ENCODE measurements at places on chromosomes 5 and 9. TPM values are rescaled to one million over a fixed set of nuclear protein-coding genes. Genes with fewer than 3 reads are reported as not detected.

DNA sequence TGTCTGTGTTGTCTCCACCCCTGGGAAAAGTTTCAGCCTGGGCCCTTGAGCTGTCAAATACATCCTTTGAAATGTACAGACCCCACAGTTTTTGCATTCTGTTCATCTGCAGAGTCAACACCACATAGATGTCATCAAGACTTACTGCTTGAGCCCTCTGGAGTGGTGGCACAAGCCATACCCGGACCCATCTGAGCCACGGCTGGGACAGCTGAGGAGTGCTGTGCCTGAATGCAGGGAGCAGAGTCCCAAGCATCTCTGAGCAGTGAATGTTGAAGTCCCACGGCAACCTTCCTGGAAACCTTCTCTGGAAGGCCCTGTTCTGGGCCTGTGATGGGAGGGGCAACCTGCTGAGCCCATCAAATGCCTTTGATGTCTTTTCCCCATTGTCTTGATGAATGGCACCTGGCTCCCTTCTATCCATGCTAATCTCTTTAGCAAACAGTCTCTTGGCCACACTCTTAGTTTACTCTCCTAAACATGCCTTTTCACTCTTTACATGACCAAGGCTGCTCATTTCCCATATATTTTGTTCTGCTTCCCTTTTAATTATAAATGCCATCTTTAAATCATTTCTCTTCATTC lies 92.5 kb downstream of the ATPSCKMT start:
- no peak overlapping the region for H3K4me3 ChIP-seq

The PLAC8L1 gene
- total RNA-seq, result 0.97 TPM

- no peaks in the 10 kb centered on the region for H3K4me1 ChIP-seq
- DNase-seq, result no peak
- H3K27ac ChIP-seq, result no peak overlapping the region
- H3K36me3 ChIP-seq, result peaks cover 54% of the 10 kb centered on the region
- H3K27me3 ChIP-seq, result no peaks in the 10 kb centered on the region
Measured at GRCh38 chr9:132609829-132610228, 27.4 kb downstream of the BARHL1 start.

The GARIN3 gene
- total RNA-seq, result not detected

DNA sequence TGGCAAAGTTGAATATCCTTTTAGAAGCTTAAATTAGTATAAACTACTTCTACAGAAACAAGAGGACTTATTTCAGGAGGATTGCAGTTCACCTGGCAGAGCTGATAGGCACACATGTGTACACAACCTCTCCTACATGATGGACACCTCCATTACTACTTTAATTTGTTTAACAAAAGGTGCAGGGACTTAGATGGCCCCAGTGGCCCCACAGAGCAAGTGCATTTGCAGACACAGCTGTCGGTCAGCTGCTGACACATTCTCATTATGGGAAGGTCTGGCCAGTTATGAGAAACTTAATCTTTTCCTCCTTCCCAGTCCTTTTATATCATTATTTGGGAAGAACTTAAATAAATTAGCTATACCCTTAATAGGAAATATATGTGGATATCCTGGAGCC lies 28.3 kb downstream of the TDRD7 start:
- no peaks in the 10 kb centered on the region for H3K4me1 ChIP-seq
- H3K36me3 ChIP-seq, result peaks cover 8% of the 10 kb centered on the region
- H3K4me3 ChIP-seq, result no peak overlapping the region
- no peaks in the 10 kb centered on the region for H3K27me3 ChIP-seq

- DNase-seq, result no peak
- no peaks in the 10 kb centered on the region for H3K27me3 ChIP-seq
- H3K27ac ChIP-seq, result peak overlapping the region; percentile 50
- H3K36me3 ChIP-seq, result peaks cover 27% of the 10 kb centered on the region
- peaks cover 56% of the 10 kb centered on the region for H3K4me1 ChIP-seq
Measured at GRCh38 chr9:12808569-12808968, 33.7 kb downstream of the LURAP1L start.

- peaks cover 7% of the 10 kb centered on the region for H3K27me3 ChIP-seq
- no peaks in the 10 kb centered on the region for H3K36me3 ChIP-seq
- no peak overlapping the region for H3K4me3 ChIP-seq
- DNase-seq, result no peak
- H3K27ac ChIP-seq, result no peak overlapping the region
Measured at GRCh38 chr5:20498926-20499325, 510.9 kb upstream of the CDH18 start.

- no peaks in the 10 kb centered on the region for H3K36me3 ChIP-seq
- H3K4me3 ChIP-seq, result no peak overlapping the region
- peaks cover 9% of the 10 kb centered on the region for H3K4me1 ChIP-seq
- H3K27ac ChIP-seq, result no peak overlapping the region
- DNase-seq, result no peak
Measured at GRCh38 chr5:14016549-14016948, 72.1 kb upstream of the DNAH5 start.

- H3K4me3 ChIP-seq, result no peak overlapping the region
- H3K27ac ChIP-seq, result no peak overlapping the region
- H3K27me3 ChIP-seq, result no peaks in the 10 kb centered on the region
- no peak for DNase-seq
Measured at GRCh38 chr5:139063664-139064054, 134.5 kb downstream of the SIL1 start.

The GABRA6 gene
- total RNA-seq, result not detected

The PRRX2 gene
- 4.9 TPM for total RNA-seq

DNA sequence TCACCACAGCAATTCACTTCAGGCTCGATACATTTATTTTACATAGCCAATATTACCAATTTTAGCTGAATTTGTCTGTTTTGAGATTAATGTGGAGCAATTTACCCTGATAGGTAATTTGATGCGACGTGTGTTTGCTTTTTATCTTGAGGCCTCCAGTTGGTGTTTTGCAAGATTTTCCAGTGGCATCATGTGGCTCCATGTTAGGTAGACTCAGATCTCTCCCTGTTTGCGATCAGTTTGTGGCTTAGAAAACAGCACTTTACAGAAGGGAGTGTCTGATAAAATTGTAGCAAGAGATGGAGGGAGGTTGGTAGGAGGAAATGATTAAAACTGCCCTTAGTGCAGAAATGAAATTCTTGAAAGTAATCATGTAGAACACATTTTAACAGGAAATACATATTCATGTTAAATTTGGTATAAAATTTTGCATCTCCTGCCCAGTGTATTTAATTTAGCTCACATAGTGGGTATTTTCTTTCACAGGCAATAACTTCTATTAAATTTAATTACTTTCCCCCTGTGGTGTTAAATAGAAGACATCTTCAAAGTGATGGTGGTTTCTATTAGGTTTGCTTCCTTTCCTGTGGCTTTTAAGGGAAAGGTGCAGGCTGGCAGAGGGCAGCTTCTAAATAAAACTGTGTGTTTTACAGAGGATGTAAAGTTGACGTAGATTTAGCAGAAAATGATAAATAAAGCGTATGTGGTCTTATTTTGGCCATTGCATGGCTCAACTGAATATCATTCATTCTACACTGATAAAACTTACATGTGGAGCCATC lies 135.8 kb downstream of the KDM4C start:
- no peaks in the 10 kb centered on the region for H3K27me3 ChIP-seq
- DNase-seq, result no peak
- H3K4me1 ChIP-seq, result peaks cover 11% of the 10 kb centered on the region
- H3K36me3 ChIP-seq, result peaks cover 10% of the 10 kb centered on the region
- no peak overlapping the region for H3K27ac ChIP-seq
- no peak overlapping the region for H3K4me3 ChIP-seq

DNA sequence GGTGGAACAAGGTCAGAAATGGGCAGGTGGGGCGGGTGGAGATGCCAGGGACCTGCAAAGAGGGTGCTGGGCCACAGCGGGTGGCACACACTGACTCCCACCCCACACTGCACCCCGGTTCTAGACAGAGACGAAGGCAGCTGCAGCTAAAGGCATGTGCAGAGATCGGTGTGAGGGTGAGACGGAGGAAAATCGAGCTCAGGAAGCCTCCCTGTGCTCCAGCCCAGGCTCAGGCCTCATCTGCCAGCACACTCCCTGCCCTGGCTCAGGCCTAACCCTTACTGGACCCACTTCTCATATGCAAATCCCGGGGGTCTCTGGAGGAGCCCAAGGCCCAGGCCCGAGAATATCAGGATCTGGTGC lies 130.8 kb upstream of the PPP1R26 start:
- H3K27me3 ChIP-seq, result peaks cover 60% of the 10 kb centered on the region
- no peaks in the 10 kb centered on the region for H3K36me3 ChIP-seq
- peak; percentile 74 for DNase-seq
- H3K4me1 ChIP-seq, result no peaks in the 10 kb centered on the region
- H3K4me3 ChIP-seq, result no peak overlapping the region
- no peak overlapping the region for H3K27ac ChIP-seq

- no peaks in the 10 kb centered on the region for H3K36me3 ChIP-seq
- H3K27me3 ChIP-seq, result peaks cover 2% of the 10 kb centered on the region
Measured at GRCh38 chr5:22910523-22910922, 57.4 kb upstream of the CDH12 start.

DNA sequence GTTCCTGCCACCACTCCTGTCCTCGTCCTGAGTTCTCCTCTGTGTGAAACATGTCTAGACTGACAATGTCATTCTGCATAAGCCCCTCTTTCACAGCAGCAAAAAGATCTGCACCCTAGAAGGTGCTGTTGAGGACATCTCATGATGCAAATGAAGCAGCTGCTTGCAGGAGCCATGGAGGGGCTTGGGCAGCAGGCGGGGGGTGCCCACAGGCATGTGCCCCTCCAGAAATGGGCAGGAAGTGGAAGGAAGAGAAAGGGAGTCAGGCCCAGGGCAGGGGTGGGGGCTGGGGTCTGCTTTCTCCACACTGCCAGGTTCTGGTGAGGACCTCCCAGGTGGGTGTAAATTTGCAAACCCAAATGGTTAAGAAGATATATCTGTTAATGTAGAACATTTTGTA lies 54.5 kb upstream of the KCNMB1 start:
- H3K36me3 ChIP-seq, result peaks cover 2% of the 10 kb centered on the region
- DNase-seq, result no peak
- no peaks in the 10 kb centered on the region for H3K27me3 ChIP-seq
- no peaks in the 10 kb centered on the region for H3K4me1 ChIP-seq

The DAB2 gene
- 82.7 TPM for total RNA-seq

DNA sequence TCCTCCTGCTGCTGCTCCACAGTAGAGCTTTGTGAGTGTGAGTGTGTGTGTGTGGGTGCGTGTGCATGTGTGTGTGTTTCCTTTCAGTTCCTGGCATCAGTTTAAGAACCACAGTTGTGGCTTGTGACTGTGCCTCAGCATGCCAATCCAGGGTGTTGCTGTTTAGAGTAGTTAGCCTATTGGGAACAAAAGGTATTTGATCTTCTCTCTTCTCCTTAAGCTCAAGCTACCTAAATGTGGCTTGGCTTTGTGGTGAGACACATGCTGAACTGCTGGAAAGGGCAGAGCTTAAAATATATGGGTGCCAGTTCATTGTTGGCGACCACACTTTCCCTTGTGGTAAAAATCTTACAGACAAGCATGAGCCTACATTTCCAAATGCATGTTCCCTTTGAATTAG lies 116.6 kb upstream of the BNC2 start:
- no peak overlapping the region for H3K4me3 ChIP-seq
- H3K4me1 ChIP-seq, result peaks cover 42% of the 10 kb centered on the region
- H3K36me3 ChIP-seq, result no peaks in the 10 kb centered on the region

Measured in chondrocyte (in vitro differentiated cells).